ENCODE measurements at places on chromosomes 6 and 20. TPM values are rescaled to one million over a fixed set of nuclear protein-coding genes. Genes with fewer than 3 reads are reported as not detected.
A peak's percentile ranks its signal among the peaks of the same experiment; 100 is the strongest.

DNA sequence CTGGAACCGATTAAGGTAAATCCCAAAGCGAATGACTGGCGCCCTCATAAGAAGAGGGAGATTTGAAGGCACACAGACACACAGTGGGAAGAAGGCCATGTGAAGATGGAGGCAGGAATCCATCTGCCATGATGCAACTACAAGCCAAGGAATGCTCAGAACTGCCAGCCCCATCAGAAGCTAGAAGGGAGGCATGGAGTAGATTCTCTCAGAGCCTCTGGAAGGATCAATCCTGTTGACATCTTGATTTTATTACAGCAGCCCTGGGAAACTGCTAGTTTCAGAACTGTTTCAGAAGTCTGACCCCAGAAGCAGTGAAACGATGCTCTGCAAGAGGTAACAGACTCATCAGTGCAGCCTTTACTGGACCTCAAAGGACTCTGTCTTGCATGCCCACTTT lies 103.5 kb upstream of the GPR6 start:
- H3K4me1 ChIP-seq = no peaks in the 10 kb centered on the region
- no peaks in the 10 kb centered on the region for H3K36me3 ChIP-seq
- no peak overlapping the region for H3K4me3 ChIP-seq
- DNase-seq = no peak
- no peak overlapping the region for H3K27ac ChIP-seq

DNA sequence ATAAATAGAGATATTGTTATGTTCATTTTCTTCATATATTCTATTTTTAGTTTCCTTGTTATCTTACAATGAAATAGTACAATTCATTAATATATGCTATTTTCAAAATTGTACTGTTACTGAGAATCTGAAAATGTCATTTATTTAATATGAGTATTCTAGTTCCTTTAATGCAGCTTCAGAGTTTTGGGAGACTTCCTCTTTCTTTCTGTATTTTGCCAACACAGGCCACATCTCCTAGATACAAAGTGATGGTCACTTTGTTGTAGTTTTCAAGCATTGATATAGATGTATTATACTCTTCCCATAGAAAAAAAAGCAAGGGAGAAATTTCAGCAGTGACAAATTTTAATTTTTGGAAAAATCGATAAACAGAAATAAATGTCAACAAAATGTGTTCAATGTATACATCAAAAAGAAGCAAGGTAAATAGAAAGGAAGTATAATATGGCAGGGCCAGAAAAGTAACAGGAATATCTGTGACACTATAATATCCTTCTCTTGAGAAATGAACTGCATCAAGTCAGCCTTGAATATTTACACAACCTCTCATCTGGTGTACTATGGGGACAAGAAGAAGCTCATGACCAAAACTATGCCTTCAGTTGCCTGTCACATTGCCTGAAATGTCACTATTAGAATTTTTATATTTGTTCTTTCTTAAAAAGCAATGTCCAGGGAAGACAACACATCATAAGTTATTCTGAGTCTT lies 396.0 kb downstream of the TBC1D32 start:
- H3K27ac ChIP-seq = no peak overlapping the region
- H3K27me3 ChIP-seq = peaks cover 2% of the 10 kb centered on the region
- no peak for DNase-seq

GRCh38 chr6:85561750-85562357 lies 31.8 kb downstream of the SNX14 start:
- no peak overlapping the region for H3K27ac ChIP-seq
- peaks cover 3% of the 10 kb centered on the region for H3K4me1 ChIP-seq
- no peaks in the 10 kb centered on the region for H3K27me3 ChIP-seq
- no peak overlapping the region for H3K4me3 ChIP-seq
- peaks cover 29% of the 10 kb centered on the region for H3K36me3 ChIP-seq

DNA sequence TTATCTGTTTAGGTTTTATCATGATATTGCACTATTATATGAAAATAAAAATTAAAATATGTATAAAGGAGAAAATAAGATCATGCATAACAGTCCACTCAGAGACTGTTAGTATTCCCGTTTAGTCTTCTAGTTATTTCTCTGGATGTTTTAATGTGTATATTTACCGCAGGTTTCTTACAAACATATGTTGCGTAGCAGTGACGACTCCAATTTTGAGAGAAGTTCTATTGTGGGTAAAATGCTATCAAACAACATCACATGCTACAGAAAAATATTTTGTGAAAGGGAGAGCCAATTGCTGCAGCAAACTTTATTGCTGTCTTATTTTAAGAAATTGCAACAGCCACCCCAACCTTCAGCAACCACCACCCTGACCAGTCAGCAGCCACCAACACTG lies 72.4 kb upstream of the NXT1 start:
- DNase-seq = no peak
- H3K4me1 ChIP-seq = peaks cover 3% of the 10 kb centered on the region
- H3K27me3 ChIP-seq = no peaks in the 10 kb centered on the region
- no peak overlapping the region for H3K27ac ChIP-seq

DNA sequence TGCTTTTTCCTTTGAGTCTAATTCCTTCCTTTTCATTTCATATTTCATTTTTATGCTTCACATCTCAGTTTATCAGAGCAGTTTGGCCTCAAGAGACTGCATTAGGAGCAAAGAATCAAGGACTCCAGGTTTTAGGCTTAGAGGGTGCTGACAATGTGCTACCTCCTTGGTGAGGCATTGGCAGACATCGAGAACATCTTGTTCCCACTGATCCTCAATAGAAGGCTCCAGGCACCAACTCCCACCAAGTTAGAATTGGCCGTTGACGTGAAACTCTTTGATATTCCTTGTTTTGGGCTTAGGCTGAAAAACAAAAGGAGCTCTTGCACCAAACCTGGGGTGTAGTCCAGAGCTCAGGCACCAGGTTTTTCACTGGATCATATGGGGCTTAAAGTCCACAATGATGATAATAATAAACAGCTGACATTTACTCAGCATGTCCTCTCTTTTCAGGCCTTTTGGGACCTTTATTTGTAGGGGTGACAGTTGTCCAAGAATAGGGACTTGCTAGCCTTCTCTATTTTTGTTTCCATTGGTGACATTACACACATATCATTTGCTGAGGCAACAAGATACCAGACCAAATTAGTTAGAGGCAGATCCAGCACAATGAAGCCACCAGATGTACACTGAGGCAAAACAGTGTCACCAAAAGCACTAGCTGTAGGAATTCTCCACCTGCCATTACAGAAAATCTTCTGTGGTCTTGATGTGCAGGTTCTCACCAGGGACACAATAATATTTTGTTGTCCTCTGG lies 81.0 kb upstream of the ENPP5 start:
- no peak overlapping the region for H3K27ac ChIP-seq
- H3K27me3 ChIP-seq = peaks cover 2% of the 10 kb centered on the region
- H3K4me1 ChIP-seq = no peaks in the 10 kb centered on the region
- no peak overlapping the region for H3K4me3 ChIP-seq
- no peak for DNase-seq

- no peaks in the 10 kb centered on the region for H3K4me1 ChIP-seq
- no peaks in the 10 kb centered on the region for H3K36me3 ChIP-seq
- no peak overlapping the region for H3K27ac ChIP-seq
- H3K4me3 ChIP-seq = no peak overlapping the region
These were observed 44.8 kb upstream of the FABP7 start for GRCh38 chr6:122734529-122735395.

DNA sequence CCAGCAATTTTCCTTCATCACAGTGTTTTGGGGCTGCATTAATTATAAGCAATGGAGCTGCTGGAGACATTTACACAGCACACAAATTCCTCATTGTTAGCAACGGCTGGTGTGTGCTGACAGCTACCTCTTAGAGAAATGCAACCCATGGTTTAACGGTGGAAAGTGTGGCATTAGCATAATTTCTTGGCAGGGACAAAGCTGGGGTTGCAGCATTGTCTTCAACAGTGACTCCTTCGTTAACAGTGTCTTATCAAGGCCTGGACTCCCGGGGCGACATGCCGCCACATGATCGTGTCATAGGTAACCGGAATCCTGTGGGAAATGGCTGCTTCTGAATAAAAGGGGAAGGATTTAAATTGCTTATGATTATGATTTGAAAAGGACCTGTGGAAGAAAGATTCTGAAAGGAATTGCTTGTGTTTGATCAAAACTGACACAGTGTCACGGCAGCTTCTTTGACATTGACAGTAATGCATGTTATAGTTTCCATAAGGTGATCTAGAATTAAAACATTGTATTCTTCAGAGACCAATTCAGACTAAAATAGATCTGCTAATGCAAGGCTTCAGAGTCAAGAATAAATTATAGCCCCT lies 128.0 kb downstream of the UST start:
- H3K36me3 ChIP-seq = no peaks in the 10 kb centered on the region
- no peak overlapping the region for H3K4me3 ChIP-seq
- no peak overlapping the region for H3K27ac ChIP-seq
- no peaks in the 10 kb centered on the region for H3K4me1 ChIP-seq

DNA sequence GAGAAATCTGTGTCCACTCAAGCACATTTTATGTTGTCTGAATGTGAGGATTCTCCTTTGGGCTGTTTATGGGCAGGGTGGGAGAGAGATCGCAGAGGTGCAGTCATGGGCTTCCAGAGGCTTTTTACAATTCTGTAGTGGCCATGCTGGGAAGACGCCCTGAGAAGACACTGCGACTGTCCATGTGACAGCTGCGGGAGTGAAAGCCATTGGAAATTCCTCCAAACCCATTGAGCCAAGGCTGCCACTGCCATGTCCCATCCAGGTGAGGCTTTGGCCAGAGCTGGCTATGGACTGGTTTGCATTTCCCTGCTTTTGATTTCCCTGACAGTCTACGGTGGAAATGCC lies 216.9 kb upstream of the ECI2 start:
- no peaks in the 10 kb centered on the region for H3K27me3 ChIP-seq
- H3K27ac ChIP-seq = no peak overlapping the region
- no peak for DNase-seq
- no peaks in the 10 kb centered on the region for H3K36me3 ChIP-seq

- no peaks in the 10 kb centered on the region for H3K36me3 ChIP-seq
- H3K27ac ChIP-seq = no peak overlapping the region
- no peak overlapping the region for H3K4me3 ChIP-seq
- H3K27me3 ChIP-seq = no peaks in the 10 kb centered on the region
- DNase-seq = no peak
These were observed 224.8 kb downstream of the GJA1 start for GRCh38 chr6:121660277-121660676.

- H3K4me1 ChIP-seq = no peaks in the 10 kb centered on the region
- DNase-seq = no peak
- H3K27ac ChIP-seq = no peak overlapping the region
- no peaks in the 10 kb centered on the region for H3K36me3 ChIP-seq
These were observed 132.5 kb downstream of the FAXC start for GRCh38 chr6:99216959-99217358.

- no peak overlapping the region for H3K27ac ChIP-seq
- no peak for DNase-seq
- H3K27me3 ChIP-seq = peaks cover 3% of the 10 kb centered on the region
- no peak overlapping the region for H3K4me3 ChIP-seq
These were observed 244.8 kb upstream of the TENT5A start for GRCh38 chr6:81997090-81997926.

DNA sequence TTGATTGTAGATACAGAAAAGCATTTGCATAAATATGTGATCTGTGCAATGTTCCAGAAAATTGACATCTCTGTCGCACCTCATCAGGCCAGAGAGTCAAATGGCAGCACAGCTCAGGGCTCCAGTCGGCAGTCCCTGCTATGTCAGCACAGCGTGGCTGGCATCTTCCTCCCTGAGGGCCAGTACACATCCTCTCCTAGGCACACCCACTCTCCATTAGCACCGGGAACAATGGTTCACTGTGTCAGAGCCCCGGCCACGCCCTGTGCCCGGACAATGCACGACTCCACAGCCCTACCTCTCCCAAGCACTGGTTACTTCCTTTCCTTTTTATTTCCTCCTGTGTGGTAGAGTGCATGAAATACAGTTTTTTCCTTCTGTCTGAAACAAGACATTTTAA lies 114.9 kb downstream of the FOXC1 start:
- H3K4me1 ChIP-seq = peaks cover 2% of the 10 kb centered on the region
- no peak for DNase-seq
- no peak overlapping the region for H3K4me3 ChIP-seq
- H3K27ac ChIP-seq = no peak overlapping the region

DNA sequence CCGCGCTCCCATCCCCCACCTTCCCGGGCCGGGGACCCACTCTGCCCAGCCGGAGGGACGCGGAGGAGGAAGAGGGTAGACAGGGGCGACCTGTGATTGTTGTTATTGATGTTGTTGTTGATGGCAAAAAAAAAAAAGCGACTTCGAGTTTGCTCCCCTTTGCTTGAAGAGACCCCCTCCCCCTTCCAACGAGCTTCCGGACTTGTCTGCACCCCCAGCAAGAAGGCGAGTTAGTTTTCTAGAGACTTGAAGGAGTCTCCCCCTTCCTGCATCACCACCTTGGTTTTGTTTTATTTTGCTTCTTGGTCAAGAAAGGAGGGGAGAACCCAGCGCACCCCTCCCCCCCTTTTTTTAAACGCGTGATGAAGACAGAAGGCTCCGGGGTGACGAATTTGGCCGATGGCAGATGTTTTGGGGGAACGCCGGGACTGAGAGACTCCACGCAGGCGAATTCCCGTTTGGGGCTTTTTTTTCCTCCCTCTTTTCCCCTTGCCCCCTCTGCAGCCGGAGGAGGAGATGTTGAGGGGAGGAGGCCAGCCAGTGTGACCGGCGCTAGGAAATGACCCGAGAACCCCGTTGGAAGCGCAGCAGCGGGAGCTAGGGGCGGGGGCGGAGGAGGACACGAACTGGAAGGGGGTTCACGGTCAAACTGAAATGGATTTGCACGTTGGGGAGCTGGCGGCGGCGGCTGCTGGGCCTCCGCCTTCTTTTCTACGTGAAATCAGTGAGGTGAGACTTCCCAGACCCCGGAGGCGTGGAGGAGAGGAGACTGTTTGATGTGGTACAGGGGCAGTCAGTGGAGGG lies 2.8 kb downstream of the SOX4 start:
- peaks cover 1% of the 10 kb centered on the region for H3K36me3 ChIP-seq
- peak; percentile 43 for DNase-seq
- H3K4me3 ChIP-seq = peak overlapping the region; percentile 90
- peaks cover 15% of the 10 kb centered on the region for H3K4me1 ChIP-seq
- H3K27me3 ChIP-seq = peaks cover 49% of the 10 kb centered on the region
- peak overlapping the region; percentile 70 for H3K27ac ChIP-seq

DNA sequence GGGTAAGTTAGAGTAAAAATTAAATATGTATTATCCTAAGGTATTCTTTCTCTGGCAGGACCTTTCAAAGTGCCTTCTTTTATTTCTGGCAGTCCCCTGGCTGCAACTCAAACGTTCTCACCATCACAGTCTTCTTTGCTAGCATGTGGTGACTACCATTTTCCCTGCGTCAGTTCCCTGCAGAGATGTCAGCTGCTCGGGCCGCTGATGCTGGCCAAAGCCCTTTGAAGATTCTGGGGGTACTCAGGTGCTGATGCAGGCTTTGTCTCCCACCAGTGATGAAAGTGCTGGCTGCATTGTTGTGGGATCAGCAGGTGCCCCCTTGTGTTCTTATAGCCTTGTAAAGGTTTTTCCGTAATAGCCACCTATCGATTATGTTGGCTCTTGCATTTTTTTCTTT lies 140.1 kb downstream of the BTBD3 start:
- no peak for DNase-seq
- H3K36me3 ChIP-seq = no peaks in the 10 kb centered on the region
- peaks cover 10% of the 10 kb centered on the region for H3K4me1 ChIP-seq

- DNase-seq = no peak
- H3K27me3 ChIP-seq = peaks cover 3% of the 10 kb centered on the region
- H3K4me1 ChIP-seq = no peaks in the 10 kb centered on the region
- H3K4me3 ChIP-seq = no peak overlapping the region
These were observed 92.7 kb upstream of the DTNBP1 start for GRCh38 chr6:15755526-15755925.

The NKAIN2 gene
- total RNA-seq = not detected

The SCRT2 gene
- total RNA-seq = not detected

The ARG1 gene
- total RNA-seq = not detected

The TMEM14C gene
- 44.2 TPM for total RNA-seq

Data from activated naive CD8-positive, alpha-beta T cell treated with anti-CD3 and anti-CD28 coated beads, Interleukin-2, amount 10 ng/mL, durations not matched to agents 7 days and 5 days (primary cell).